ENCODE measurements at places on chromosomes 6 and 20.

DNA sequence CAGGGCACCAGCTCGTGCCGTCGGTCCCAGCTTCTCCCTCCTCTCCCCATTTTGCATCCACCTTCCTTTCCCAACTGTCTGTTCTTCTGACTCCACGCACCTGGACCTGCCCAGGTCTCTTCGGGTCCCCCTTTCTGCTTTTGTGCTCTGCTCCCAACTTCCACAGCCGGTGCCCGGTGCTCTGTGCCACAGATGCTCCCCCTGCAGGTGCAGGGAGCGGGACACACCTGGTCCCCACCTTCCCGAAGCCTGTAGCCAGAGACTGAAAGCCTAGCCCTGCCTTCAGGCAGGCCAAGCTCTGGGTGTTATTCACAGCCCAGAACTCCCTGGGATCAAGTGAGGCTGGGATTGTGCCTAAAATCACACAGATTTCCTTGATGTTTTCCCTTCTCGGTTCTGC lies 24.6 kb upstream of the BMP7 start:
- no peak for DNase-seq

- no peak for DNase-seq
Observed at GRCh38 chr20:23510000-23510590, 19.2 kb downstream of the CST8 start.

GRCh38 chr6:32679492-32679891 lies 13.0 kb upstream of the HLA-DQB1 start:
- DNase-seq = no peak

DNA sequence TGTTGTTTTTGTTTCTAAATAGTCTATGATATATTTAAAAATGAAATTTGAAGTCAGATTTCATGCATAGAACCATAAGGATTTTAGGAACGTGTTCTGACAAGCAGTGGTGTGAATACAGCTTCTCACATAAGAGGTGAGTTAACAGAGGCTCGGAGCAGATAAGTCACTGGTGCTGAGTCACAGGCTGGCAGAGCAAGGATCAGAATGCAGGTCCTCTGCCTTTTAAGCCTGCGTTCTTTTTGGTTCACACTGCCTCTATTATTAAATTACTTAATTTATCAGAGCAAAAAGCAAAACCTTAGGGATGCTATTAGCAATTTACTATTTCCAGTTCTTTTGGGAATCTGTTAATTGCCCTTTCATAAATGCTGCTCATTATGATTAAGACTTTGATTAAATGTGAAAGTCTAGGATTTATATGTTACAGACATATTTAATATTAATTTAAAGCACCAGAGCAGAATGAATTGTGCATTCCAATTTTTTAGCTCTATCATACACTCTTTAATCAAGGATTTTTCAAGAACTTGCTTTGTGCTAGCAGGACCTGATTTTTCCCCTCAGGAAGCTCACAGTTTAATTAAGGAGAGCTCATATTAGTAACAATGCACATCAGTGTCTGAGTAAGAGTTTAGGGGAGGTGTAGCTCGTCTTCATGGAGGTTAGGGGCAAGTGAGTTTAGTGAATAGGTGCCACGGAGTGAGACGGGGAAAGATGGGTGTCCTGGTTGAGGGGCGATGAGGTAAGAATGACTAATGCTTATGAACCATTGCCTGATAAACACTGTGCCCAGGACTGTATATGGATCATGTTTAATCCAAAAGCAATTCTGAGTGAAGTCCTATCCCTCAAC lies 212.7 kb upstream of the AGPAT4 start:
- DNase-seq = no peak

- DNase-seq = no peak
Observed at GRCh38 chr6:33392595-33392948, 949 bp downstream of the KIFC1 start.

All from endothelial cell (in vitro differentiated cells).